ENCODE measurements at places on chromosomes 13 and 19.

DNA sequence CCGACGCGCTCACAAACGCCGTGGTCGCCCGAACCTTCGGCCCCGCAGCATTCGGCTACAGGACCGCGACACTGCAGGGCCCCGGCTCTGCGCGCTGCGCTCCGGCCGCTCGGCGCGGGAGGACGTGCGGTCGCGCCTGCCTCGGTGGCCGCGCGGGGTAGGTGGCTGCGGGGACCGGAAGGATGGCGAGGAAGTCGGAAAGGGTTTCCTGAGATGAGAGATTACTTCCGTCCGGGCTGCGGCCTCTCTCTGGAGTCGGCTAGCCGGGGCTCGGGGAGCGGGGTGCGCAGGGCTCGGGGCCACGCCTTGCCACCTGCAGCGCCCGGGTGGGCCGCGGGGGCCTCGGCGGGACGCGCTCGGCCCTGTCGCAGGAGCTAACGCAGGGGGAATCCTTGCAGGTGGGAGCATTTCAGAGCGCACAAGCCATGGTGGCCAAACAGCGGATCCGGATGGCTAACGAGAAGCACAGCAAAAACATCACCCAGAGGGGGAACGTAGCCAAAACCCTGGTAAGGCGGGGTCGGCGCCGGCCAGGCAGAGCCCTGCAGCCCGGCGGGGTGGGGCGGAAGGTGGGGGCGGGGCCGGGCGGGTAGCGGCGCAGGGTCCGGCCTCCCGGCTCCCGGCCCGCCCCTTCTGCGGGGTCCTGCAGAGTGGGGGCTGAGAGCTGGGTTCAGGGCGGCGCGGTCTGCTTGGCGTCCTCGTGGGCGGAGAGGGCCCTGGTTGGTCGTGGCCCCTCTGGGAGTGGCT lies at the start of gene SERP2:
Gene SERP2, plus strand, starts transcription at position 224 of the 747 bp plus-strand sequence. Its CDS starts 202 bp downstream, at position 426.
- peak; percentile 12 for DNase-seq

- DNase-seq: no peak
Measured at GRCh38 chr13:44271915-44272341, 101.7 kb upstream of the SERP2 start.

GRCh38 chr19:16608290-16608739 lies 19.7 kb downstream of the MED26 start:
- no peak for DNase-seq

DNA sequence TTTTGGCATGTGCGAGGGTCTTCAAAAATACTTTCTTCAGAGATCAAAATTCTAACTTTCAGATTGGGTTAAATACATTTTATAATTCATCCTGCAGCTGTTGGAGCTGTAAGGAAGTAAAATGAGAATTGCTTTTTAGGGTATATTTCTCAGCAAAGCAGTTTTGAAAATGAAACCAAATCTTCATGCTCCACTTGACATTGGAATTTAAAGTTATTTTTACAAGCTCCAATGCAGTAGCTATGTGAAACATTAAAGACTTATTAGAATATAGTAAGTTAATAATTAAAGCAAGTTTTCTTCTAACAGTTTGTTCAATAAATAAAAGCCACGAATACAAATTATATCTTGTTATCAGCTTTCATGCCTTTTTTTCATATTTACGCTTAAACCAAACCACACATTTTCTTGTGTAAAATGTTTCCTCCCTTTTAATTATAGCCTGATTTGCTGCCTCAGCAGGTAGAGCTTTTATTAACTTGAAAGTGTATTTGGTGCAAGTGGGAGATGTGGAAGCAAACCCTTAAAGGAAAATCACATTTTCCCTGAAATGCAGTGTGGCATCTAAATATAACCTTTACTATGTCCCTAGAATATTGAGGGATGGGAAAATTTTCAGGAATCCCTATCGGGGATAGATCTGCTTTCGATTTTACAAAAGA lies 12.4 kb upstream of the MICU2 start:
- DNase-seq: no peak

DNA sequence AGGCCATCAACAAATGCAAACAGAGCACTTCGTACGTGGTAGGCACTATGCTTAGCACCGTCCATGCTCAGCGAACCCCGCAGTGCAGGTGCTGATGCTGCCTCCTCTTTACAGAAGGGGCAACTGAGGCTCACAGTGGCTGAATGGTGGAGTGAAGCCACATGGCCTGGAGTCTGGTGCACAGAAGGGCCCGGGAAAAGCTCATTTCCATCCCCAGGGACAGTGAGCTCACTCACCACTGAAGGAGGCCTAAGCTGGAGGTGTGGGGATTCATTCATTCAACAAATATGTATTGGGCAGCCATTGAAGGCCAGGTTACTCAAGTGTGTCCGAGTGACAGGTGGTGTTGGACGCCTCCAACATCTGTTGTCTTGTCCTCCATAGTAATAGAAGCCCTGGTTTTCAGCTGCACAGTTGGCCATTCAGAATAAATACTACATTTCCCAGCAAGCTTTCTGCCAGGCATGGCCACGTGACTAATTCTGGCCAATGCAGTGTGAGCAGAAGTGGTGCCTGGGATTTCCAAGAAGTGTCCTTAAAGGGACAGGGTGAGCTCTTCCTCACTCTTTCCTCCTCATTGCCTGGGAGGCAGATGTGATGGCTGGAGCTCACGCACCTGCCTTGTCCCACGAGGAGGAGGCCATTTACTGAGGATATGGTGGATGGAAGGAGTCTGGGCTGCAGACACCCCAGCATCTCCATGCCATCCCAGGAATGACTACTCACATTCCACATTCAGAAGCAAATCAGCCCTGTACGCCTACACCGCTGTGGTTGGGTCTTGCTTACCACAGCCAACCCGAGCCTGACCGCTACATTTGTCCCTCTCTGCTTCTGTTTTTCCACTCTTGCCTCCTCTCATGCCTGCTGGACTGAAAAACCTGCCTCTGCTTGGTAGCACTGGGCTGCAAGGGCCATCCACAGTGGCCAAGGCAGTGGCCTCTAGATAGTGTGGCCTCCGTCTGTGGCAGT lies 2.3 kb upstream of the ZNRF4 start:
- DNase-seq: no peak

- DNase-seq: no peak
Measured at GRCh38 chr13:94300401-94300800, 179.1 kb downstream of the DCT start.

DNA sequence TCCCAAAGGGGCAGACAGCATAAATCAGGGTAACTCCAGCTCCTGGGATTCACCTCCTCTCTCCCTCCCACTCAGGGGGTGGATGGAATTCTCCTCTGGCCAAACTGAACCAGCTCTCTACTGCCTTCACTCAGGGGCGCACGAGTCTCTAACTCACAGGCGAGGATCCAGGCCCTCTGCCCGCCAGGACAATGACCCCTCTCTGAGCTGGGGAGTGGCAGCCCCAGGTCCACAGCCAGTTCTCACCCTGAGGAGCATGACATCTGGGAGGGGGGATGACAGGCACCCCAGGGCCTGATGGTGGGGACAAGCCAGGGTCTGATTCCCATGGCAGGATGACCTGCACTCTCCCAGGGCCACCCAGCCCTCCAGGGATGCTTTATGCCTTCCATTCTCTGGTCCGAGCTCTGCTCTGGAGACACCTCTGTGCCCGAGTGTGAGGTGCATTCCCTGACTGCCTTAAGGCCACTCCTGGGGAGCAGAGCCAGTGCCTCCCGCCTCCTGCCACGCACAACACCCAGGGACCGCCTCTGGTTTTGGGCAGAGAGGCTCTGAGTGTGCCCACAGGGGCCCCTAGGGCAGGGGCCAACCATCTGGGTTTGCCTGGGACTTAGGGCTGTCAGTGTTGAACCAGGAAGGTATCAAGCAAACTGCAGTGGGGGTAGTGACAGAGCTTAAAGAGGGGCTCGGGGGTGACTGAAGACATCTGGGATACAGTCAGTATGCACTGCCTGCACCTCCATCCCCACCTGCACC lies 66.2 kb downstream of the GNG7 start:
- no peak for DNase-seq

DNA sequence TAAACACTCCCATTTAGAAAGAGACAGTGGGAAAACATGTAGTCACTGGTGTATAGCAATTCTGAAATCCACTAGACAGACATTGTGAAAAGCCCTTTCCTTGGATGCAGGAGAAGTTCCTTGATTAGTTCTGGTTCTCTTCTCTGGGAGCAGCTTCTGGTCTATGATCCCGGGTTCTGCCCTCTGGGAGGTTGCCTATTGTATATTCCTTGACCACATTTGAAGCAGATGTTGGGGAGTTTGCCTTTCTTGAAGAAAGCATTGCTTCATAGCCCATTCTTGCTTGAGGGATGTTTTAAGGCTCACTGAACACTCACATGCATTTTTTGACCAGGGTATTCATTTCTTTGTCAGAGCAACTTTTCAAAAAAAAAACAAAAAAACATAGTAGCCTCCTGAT lies 211.9 kb downstream of the NDFIP2 start:
- DNase-seq: no peak
